ENCODE measurements at places on chromosomes 16 and 17. TPM values are rescaled to one million over a fixed set of nuclear protein-coding genes. Genes with fewer than 3 reads are reported as not detected.

LGALS3BP gene
- total RNA-seq = 221 TPM

TLCD1 gene
- 4.7 TPM for total RNA-seq

OTOA gene
- total RNA-seq = 1.5 TPM

TBC1D3K gene
- not detected for total RNA-seq

ABAT gene
- 20.5 TPM for total RNA-seq

CDH5 gene
- total RNA-seq = not detected

DNAJC7 gene
- 96.6 TPM for total RNA-seq

Data from mammary epithelial cell (primary cell).